ENCODE measurements at places on chromosomes 2 and 18.

- DNase-seq, result no peak
These were observed 3.4 kb downstream of the INSIG2 start for GRCh38 chr2:118091631-118092030.

DNA sequence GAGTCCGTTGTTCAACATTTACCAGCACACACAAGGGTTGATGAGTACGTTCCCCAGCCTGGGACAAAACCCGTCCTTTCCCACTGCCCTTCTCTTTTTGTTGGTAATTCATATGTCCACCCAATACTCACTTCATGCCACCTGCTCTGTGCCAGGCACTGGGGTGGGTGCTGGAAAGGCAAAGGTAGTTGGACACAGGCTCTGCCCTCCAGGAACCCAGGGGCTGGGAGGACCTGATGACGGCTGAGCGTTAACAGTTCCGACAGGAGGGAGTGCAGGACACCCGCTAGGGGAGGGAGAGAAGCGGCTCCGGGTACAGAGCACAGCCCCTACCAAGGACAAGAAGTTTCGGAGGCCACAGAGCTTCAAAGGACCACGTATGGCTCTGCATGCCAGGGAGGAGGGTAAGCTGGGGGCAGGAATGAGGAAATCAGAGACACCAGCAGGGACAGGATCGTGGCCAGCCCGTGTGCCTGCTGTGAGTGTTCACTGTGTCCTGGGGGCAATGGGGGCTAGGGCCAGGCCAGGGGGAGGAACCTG, 134.1 kb upstream of the GPC1 start:
- no peak for DNase-seq

GRCh38 chr18:5546660-5547059, 2.9 kb upstream of the EPB41L3 start:
- peak; percentile 21 for DNase-seq

GRCh38 chr2:160253440-160254188, 53.5 kb upstream of the ITGB6 start:
- DNase-seq, result no peak

- no peak for DNase-seq
These were observed 163.8 kb upstream of the STK17B start for GRCh38 chr2:196335221-196335634.

- no peak for DNase-seq
These were observed 1280.5 kb upstream of the CDH2 start for GRCh38 chr18:29457316-29457889.

- no peak for DNase-seq
These were observed 62.6 kb downstream of the KCTD18 start for GRCh38 chr2:200447139-200447855.

- DNase-seq, result no peak
These were observed 80.0 kb upstream of the PXDN start for GRCh38 chr2:1824202-1824905.

GRCh38 chr2:163210430-163210918, 371.9 kb upstream of the KCNH7 start:
- no peak for DNase-seq

GRCh38 chr18:21548647-21549046, 51.9 kb downstream of the ESCO1 start:
- no peak for DNase-seq

DNA sequence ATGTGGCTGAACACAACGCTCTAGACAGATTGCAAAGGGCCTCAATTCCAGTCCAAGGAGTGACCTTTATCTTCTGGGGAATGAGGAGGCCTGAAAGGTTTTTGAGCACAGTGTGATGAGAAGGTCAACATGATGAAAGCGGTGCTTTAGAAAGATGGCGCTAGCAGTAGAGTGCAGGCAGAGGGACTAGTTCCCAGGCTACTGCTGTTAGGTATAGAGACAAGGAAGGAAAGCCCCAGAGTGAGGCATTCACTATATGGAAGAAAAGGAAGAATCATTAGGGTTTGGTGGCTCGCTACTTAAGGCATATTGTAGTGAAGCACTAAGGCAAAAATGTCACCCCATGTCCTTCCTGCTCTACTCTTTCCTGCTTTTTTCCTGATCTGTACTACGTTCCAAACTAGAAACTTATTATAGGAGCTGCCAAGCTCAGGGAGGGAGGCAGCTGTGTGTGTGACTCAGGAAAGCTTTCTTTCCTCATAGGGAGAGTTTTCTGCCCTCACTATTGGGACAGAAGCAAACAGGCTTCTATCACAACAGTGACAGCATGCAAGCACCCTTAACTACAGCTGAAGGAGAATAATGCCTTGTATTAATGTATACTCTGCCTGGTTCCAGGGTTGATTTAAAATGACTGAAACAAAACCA, 160.8 kb upstream of the CAVIN2 start:
- no peak for DNase-seq

- no peak for DNase-seq
These were observed 15.3 kb upstream of the TGIF1 start for GRCh38 chr18:3434685-3435084.

GRCh38 chr2:199923924-199924323, 12.8 kb downstream of the C2orf69 start:
- DNase-seq, result no peak

DNA sequence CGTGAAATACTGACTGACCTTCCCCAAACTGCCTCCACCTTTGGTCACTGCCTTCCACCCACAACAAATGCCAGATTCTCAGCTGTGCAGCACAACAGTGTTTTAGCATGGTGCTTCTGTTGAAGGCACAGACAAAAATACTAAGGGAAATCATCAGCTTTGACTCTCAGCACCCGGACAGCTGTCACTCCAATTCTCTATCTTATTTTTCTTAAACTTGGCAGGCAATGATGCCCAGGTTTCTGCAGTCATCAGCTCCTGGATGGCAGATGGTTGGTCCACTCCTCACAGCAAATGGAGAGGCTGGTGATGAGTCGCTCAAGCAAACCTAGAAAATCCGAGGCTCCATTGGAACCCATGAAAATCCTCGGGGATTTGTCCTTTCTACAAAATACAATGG, 2.9 kb upstream of the FAM124B start:
- DNase-seq, result no peak

DNA sequence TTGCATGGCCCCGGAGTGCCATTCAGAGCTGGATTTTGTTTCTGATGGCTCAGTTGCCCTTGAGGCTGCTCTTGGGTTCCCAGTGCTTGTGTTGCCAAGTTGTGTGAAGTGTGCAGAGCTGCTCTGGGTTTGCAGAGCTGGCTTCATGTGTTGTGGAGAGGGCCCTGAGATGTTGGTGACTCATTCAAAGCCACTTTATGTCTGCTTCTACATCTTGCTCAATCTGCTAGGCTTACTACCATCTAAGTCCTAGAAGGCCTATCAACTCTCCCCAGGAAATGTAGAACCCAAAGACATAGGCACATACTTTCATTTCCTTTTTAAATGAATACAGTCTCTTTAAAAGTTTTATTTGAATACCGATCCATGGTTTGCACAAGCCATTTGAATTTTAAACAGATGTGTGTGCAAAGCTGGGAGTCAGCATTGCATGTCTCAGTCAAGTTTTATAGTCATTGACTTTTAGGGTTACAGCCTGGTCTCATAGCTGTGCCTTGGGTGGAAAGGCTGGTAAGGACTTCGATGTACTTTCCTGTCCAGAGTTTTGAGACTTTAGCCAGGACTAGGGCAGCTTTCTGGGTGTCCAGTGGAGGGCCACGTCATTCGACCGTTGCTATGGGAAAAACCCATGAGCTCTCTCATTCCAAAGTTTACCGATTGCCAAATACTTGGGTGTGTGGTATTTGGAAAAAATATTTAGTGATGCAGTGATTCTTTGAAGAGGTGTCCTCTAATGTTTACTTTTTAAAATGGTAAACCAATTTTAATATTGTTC, 105.0 kb downstream of the LTBP1 start:
- no peak for DNase-seq

GRCh38 chr2:33134086-33134771, 187.5 kb downstream of the LTBP1 start:
- peak; percentile 54 for DNase-seq

DNA sequence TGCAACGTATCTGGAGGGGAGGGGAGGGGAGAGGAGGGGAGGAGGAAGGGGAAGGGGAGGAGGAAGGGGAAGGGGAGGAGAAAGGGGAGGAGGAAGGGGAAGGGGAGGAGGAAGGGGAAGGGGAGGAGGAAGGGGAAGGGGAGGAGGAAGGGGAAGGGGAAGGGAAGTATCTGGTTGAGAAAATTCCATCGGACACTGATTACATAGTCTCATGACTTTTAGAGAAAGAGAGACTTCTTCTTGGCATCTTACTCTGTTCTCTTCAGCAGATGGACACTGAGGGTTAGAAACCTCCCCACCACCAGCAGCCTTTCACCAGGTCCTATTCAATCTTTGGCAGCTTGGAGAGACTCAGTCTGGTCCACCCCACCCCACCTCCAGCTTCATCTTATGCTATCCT, 296.3 kb downstream of the TNS1 start:
- no peak for DNase-seq

GRCh38 chr2:88100489-88100858, 27.4 kb downstream of the FABP1 start:
- DNase-seq, result no peak

DNA sequence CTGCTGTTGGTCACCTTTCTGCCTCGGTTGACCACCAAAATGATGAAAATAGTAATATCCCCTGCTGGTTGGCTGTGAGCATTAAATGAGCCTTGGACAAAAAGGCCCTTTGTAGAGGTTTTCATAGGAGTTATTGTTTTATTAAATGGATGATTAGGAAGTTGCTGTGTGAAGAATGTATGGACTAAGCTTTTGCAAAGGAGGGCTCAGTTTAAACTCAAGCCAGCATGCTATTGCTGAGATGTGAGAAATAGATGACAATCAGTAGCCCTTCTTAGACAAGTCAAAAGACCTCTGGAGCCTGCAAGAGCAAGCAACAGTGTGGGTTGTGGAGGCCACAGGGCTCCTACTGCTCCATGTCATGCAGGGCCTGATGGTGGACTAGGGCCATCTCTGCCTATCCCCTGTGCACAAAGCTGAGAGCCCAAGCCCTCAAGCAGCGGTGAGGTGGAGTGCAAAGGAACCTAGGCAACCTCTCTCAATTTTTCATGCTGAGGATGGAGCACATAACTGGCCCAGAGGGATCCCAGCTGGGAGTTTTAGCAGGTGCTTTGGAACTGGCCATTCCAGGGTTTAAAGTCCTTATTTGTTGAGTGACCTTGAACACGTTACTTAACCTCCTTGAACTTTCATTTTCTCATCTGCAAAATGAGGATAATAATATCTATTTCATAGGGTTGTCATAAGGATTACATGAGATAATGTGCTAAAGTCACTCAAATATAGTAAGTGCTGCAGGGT, 37.1 kb downstream of the FOSL2 start:
- DNase-seq, result no peak

DNA sequence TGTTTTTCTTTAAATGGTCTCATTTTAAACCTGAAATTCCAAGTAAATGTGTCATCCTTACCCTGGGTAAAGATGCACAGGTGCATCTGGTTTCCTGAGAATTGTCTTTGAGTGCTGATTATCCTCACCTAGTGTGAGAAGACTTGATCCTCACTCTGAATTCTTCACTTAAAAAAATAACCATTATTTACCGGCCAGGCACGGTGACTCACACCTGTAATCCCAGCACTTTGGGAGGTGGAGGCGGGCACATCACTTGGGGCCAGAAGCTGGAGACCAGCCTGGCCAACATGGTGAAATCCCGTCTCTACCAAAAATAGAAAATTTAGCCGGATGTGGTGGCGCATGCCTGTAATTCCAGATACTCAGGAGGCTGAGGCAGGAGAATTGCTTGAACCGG, 9.9 kb upstream of the WNT6 start:
- no peak for DNase-seq

DNA sequence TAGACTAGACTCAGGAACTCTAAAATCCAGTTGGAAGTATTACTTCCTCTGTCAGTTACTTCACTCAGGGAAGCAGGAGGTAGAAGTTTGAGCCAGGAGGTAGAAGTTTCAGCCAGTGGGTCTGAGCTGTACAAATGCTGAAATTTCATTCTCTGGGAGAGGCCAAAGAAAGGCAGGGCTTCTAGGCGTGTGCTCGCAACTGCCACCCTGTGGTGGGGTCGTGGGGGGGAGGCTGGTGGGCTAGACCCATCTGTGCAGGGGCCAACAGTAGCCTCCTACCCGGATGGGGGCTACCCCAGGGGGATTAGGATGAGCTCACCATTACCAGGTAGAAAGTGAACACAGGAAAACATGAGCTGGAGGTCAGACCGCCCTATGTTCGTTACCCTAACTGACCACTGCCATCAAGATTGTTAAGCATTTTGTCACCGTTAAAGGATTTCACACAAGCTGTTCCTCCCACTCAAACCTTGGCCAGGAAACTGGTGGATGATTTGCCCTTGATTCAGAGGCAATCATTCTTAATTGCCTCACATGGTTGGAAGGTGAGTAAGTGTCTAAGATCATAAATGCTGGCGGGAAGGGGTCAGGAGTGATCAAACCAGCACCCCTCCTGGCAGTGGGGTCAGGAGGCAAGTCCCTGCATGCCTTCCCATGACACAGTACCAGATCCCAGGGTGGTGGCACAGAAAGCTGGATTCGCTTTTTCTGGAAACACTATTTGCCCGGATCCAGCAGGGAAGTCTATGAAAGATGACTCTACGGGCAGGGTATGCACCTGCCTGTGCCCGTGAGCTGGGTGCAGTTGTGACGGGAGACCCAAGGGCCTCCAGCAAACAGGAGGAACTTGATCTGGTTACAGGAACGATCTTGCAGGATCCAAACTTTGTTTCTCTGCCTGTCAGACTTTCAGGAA, 5.2 kb upstream of the FHL2 start:
- no peak for DNase-seq

DNA sequence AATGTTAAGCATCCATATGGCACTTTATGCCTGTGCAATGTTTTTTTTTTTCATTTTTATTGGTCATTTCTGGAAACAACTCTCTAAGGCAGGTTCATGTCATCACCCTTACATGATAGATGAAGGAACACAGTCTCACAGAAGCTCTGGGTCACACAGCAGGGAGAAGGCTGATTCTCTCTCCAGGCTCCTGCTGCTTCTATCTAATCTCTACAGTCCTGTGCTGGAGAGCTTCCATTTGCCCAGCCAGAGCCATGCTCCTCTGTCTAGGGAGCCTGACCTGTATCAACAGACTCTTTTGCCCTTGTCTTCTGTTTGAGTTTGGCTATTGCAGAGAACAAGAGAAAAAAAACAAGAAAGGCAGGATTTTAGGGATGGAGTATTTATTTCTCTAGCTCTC, 584.8 kb downstream of the MBD2 start:
- DNase-seq, result no peak

DNA sequence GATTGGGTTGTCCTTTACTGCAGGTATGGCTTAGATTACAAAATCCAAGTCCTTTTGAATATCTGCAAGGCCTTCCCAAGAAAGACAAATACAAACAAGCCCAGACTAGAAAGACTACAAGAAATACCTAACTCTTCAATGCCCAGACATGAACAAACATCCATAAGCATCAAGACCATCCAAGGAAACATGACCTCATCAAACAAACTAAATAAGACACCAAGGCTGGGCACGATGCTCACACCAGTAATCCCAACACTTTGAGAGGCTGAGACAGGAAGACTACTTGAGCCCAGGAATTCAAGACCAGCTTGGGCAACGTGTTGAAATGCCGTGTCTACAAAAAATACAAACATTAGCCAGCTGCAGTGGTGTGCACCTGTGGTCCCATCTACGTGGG, 31.7 kb downstream of the MAP4K3 start:
- DNase-seq, result no peak

DNA sequence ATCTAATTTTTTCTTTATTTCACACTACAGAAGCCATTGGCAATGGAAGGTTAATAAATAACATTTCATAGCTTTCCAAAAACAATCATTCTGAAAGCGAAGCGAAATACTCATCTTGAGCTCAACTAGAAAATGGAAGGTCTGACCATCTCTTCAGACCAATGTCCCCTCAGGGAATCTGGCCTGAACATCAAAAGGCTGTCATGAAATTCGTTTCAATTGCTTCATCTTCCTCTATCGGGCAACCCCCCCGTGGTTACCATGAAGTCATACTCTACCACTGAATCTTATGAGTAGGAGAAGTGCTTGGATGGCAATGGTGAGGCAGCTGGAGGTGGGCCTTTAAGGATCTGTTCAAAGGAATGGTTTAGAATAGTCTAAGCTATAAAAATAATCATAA, 22.9 kb upstream of the CYTIP start:
- no peak for DNase-seq
